ENCODE measurements at places on chromosomes 2 and 18.

GRCh38 chr18:74714791-74715190, 117.1 kb downstream of the ZNF407 start:
- no peak for DNase-seq

DNA sequence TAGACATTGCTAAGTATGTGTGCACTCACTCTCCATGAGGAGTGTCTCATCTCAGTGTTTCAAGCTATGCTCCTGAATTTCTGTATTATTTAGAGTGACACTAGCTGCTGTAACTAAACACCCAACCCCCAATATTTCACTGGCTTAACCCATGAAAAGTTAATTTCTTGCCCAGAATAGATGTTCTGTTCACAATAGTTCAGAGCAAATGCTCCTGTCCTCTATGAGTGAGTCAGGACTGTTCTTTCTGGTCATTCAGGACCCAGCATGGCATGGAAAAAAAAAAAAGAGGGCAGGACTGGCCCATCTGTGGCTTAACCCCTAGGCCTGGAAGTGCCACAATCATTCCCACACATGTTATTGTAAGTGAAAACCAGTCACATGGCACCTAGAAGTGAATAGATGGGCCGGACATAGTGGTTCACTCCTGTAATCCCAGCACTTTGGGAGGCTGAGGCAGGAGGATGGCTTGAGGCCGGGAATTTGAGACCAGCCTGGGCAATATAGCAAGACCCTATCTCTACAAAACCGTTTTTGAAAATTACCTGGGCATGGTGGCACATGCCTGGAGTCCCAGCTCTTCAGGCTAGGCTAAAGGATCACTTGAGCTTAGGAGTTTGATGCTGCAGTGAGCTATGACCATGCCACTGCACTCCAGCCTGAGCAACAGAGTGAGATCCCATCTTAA, 663.6 kb downstream of the IRS1 start:
- DNase-seq = no peak

DNA sequence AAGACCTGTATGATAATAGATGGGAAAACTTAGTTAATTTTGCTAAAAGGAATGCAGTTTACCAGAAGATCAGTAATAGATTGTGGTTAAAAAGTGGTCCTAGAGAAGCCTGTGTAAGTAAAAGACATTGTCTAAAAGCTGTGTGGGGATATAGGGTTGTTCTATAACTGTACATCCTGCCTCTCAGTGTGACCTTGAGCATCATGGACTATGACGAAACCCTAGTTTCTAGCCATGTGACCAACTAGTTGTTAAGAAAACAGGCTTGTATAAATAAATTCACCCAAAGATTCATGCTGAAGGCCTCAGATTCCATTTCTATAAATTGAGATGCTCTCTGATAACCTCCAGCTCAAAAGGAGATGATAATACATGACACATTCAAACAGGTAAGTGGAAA, 160.7 kb downstream of the IKZF2 start:
- DNase-seq = no peak

- no peak for DNase-seq
Observed at GRCh38 chr2:67839242-67839641, 223.6 kb downstream of the C1D start.

GRCh38 chr18:72783530-72783929, 84.3 kb downstream of the NETO1 start:
- no peak for DNase-seq

GRCh38 chr2:220276741-220277444, 649.5 kb downstream of the SLC4A3 start:
- no peak for DNase-seq

- DNase-seq = no peak
Observed at GRCh38 chr18:13273800-13274199, 55.2 kb downstream of the LDLRAD4 start.

DNA sequence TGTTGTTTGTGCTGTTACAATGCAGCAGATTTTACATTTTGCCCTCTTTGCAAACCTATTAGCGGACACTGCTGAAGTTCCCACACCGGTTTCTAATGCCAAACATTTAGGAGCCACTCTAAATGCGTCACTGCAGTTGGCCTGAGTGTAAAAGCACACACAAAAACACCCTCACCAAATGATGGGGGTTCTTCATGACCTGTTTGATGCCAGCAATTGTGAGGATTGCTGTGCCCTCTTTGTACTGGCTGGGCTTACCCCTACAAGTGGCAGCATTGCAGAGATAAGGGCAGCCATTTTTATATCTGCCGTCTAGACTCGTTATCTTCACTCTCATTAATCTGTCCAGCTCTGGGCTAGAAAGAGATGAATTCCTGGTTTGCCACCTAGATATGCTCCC, 85.3 kb downstream of the NRP2 start:
- no peak for DNase-seq
